ENCODE measurements at places on chromosomes 5 and 9.

DNA sequence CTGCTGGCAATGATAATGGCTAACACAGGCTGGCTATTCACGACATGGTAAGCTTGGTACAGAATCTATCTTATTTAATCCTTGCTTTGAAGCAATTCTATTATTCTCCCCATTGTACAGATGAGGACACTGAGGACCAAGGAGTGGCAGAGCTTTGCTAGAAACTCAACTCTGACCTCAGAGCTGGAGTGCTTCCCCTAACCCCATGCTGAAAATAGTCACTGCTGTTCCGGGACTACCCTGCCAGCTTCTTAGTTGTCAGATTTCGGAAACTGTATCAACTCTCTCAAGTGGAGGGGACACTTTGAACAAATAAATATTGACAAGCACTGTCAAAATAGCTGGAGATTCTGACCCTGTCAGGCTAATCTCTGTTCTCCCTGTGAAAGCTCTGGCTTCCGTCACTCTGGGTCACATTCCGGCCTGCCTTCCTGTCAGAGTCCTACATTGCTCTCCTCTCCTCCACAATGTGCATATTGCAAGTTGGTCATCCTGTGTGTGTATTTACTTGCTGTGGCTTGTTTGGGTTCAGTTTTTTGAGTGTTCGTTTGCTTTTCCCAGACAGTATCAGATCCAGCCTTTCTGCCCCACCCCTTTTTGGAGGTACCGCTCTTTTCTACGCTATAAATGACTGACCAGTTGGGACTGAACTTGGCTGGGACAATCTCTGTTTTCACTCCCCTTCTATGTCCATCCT, 134.3 kb upstream of the MAP1B start:
- DNase-seq: no peak

DNA sequence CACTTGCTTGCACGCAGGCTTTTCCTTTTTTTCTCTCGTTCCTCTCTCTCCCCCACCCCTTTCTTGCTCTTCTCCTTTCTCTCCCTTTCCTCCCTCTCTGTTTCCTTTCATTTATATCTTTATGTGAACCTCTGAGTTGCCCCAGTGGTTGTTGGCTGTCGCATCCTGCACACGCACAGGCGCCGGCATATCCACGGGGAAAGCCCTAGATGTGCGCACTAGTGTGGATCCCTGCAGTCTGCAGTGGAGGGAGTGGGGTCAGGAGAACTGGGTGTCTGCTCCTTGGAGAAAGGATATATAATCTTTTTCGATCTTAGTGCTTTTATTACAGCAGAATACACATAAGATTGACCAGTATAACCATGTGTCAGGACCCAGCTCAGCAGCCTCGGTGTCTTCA, 223.5 kb downstream of the FANCC start:
- no peak for DNase-seq

- no peak for DNase-seq
Observed at GRCh38 chr5:78979117-78979742, 5.9 kb downstream of the ARSB start.

DNA sequence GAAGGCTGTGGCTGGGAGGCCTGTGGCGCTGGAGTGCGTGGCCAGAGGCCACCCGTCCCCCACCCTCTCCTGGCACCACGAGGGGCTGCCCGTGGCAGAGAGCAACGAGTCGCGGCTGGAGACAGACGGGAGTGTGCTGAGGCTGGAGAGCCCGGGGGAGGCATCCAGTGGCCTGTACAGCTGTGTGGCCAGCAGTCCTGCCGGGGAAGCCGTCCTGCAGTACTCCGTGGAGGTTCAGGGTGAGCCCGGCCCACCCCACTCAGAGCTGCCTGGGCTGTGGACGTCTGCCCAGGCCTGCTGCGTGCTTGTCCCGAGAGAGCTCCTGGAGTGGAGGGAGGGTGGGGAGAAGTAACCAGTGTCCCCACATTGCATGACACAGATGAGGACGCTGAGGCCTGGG, 89.2 kb downstream of the HMCN2 start:
- DNase-seq: no peak

- no peak for DNase-seq
Observed at GRCh38 chr5:126535856-126536545, 59.0 kb downstream of the ALDH7A1 start.

- no peak for DNase-seq
Observed at GRCh38 chr5:147176422-147176821, 58.4 kb upstream of the STK32A start.
